ENCODE measurements at places on chromosomes 1 and 21.

DNA sequence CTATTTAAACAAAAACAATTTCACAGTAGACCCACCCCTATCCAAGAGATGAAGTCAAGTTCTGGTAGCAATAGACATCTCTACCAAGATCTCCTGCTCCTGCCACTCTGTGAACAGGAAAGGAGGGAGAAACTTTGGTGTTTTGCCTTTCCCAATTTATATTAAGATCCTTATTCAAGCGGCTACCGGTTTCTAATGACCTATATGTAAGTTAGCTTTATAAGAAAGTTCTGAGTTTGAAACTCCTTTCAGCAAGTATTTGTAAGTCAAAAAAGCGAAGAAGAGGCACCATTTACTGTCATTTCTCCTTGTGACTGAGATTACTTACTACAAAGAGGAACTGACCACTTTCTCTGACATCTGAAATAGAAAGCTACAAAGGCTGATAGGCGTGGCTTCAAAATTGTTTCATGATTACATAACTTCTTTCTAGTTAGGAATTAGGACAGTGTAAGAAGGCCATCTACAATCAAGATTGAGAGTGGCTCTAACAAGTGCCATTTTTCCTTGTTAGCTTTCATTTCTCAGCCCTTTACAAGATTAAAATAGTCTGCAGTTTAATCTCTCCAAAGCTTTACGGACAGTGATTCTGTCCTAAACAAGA lies at the start of gene MNDA:
Gene MNDA (plus strand): TSS at position 448 of the 604 bp plus-strand sequence. CDS start 10,803 bp downstream, outside the sequence.
- DNase-seq, result no peak

GRCh38 chr1:108036796-108037562 lies 72.0 kb upstream of the VAV3 start:
- no peak for DNase-seq

DNA sequence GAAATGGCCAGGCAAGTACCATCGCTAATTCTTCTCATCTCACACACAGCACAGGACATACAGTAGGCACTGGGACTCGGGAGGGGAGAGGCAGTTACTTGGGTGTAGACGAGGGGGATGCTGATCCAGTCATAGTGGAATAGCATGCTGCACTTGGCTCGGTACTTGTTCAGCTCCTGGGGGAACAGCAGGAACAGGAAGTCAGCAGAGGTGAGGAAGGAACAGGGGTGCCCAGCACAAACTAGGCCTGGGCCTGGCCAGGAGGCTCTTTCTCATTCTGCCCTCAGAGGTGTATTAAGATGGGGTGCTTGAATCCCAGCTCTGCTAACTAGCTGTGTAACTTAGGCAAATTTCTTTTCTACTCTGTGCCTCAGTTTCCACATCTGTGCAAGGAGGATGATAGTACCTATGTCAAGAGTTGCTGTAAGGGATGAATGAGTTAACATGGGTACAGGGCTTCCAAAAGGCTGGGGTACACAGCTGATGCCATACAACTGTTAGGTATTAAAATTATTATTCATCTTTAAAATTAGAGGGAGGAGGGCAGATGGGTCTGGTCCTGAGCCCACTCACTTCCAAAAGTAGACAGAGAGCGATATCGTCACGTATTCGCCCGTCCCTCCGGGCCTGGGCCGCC lies 2.4 kb downstream of the BEST4 start:
- no peak for DNase-seq

- no peak for DNase-seq
Measured at GRCh38 chr1:176959191-176959820, 205.2 kb downstream of the ASTN1 start.

DNA sequence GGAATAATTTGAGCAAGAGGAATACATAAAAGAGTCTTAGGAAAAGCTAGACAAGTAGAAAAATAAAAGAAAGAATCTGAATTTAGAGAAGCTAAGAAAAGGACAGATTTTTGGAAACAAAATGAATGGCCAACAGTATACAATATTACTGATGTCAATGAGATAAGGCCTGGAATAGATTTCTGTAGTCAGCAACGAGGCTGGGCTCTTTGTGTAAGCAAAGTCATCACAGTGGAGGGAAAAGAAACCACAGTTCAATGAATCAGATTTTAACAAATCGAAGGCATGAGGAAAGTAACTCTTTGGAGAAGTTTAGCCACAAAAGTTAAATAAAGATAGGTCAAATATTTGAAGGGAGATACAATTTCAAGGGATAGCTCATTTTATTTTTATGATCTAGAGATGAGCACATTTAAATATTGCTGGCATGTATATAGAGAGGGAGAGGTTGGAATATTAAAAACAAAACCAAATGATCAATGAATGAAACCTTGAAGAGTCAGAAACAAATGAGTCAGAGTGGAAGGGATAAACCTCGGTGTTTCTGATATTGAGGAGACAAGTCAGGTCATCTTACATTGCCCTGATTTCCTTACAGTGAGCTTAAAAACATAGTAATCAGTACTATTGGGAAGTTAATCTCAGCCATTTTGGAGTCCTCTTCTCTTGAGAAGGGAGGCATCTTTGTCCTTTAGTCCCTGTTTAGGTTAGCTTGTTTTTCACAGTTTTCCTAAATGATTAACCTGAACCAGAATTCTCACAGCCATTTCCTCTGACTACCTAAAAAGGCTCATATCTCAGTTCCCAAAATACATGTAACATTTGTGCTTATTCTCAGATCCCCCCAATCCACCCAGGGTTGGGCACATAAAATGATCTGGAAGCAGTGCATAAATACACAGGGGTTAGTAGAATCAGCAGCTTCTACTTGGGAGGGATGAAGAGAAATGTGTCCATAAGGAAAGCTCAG lies 620.0 kb upstream of the B3GALT2 start:
- no peak for DNase-seq

DNA sequence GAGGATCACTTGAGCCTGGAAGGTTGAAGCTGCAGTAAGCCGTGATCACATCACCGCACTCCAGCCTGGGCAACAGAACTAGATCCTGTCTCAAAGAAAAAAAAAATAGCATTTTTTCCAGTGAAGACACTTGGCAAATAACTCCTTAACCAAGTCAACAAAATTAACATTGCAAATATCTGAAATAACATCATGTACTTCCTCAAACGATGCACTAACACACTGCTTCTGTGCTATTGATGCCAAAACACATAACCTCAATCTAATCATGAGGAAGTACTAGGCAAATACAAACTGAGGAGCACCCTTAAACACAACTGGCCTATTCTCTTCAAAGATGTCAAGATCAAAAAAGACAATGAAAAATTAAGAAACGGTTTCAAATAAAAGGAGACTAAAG lies 32.3 kb downstream of the PABPC4 start:
- no peak for DNase-seq

DNA sequence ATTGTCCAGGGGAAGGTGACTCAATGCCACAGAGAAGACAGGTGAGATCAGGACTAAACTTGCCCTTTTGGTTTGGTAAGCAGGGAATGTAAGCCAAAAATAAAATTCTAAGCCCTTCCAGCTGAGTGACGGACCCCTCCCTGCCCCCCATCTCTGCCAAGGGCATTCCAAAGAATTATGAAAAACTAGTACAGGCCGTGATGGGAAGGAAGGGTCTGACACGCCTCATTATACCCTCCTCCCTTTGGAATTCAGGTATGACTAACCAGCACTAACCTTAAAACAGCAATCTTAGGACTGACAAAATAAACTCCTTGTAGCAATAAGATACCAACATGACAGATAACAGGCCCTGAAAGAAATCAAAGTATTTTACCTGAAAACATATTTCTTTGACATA lies 99.6 kb downstream of the GABPA start:
- no peak for DNase-seq

DNA sequence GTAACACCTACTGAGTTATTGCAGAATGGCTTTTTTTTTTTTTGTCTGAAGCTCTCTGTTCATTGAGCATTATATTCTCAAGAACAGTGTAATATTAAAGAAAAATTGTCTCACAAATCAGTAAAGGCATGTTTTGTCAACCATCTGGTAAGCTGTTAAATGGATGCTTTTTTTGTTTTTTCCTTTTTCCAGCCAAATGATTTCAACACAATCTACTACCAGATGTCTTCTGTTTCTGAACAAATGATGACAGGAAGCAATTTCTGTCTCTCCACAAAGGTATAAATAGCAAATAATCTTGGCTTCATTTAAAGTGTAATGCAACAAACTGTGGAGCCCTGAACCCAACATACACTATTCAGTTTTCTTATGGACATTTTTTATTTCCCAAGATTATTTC lies 78.6 kb upstream of the RGS2 start:
- DNase-seq, result no peak

- DNase-seq, result no peak
Measured at GRCh38 chr1:113898241-113898814, 6.3 kb downstream of the AP4B1 start.

GRCh38 chr21:29018540-29018939 lies 609 bp downstream of the RWDD2B start:
- DNase-seq, result no peak

DNA sequence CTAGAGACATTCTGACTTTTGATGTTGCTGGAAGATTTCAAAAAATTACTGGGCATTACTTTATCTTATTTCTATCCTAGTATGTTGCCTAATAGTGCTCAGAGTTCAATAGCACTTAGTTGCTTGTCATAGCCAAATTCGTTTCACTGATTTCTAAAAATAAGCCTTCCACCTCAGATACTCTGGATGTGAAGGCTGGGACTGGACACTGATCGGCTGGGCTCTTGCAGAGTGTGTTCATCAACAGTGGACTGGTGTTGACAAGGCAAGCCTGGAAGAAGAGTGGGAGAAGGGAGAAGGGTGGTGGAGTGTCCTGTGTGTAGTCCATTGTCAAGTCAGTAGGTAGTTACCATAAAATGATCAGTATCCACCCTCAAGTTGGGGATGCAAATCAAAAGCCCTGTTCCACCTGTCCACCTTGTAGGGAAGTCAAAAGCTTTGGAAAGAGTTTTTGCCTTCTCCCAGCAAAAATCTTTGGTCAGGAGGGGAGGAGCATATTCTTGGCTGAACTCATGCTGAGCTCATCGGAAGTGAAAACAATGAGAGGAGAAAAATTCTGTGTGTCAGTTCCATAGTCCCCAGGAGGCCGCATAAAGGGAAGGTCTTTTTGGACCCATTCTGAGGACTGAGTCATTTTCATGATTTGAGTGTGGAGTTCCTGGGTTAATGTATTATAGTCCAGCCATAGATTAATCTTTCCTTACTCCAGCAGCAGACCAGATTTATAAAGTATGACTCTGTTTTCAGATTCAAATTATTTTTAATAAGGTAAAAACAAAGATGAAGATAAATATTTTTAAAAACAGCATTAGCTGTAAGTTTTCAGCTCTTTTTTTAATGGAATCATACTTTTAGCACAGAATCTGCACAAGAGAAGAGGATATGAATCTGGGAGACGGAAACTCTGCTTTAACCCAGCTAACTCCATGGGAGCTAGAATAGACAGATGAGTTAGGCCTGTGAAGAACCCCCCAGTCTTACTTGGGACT lies 99.5 kb upstream of the BMP8A start:
- peak; percentile 60 for DNase-seq

DNA sequence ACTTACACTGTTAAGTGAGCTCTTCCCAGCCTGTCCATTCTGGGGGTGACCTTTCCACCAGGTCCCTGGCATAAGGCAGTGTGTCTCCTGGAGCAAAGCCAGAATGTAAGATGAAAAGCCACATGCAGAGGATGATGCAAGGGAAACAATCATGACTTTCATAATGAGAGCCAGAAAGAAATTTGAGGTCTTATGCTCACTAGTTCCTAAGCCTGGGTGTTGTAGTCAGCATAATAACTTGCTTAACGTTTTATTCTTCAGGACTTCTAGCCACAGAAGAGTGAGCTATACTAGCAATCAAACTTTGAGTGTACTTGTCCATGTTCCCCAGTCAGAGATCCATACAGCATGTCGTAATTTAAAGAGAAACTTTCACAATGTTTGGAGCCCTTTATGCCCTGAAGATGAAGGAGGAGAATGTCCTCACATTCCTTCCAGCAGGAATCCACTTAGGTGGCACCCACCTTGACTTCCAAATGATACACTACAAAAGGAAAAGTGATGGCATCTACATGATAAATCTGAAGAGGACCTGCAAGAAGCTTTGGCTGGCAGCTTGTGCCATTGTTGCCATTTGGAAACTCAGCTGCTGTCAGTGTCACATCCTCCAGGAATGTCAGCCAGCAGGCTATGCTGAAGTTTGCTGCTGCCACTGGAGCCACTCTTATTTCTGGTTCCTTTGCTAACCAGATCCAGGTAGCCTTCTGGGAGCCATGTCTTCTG lies 60.5 kb upstream of the FOXD3 start:
- DNase-seq, result no peak

DNA sequence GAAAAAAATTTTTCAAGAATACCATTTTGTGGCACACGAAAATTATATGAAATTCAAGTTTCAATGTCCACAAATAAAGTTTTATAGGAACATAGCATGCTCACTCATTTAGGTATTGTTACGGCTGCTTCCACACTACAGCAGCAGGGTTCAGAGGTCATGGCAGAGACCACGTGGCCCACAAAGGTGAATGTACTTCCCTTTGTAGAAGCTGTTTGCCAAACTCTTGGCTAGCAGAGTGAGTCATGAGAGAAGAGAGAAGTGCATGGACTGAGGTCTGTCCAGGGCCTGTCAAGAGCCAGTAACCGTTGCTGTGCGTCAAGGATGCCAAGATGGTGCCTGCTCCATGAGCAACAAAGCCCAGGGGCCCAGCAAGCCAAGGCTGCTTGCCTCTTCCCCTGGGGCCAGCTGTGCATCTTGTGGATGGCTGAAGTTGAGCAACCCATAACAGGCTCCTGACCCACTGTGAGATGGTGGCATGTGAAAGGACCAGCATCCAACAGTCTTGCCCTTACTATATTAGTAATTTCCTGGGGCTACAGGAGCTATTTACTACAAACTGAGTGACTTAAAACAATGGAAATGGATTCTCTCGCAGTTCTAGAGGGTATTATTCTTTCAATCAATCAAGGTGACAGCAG lies 64.8 kb upstream of the ATP5PO start:
- DNase-seq, result no peak

DNA sequence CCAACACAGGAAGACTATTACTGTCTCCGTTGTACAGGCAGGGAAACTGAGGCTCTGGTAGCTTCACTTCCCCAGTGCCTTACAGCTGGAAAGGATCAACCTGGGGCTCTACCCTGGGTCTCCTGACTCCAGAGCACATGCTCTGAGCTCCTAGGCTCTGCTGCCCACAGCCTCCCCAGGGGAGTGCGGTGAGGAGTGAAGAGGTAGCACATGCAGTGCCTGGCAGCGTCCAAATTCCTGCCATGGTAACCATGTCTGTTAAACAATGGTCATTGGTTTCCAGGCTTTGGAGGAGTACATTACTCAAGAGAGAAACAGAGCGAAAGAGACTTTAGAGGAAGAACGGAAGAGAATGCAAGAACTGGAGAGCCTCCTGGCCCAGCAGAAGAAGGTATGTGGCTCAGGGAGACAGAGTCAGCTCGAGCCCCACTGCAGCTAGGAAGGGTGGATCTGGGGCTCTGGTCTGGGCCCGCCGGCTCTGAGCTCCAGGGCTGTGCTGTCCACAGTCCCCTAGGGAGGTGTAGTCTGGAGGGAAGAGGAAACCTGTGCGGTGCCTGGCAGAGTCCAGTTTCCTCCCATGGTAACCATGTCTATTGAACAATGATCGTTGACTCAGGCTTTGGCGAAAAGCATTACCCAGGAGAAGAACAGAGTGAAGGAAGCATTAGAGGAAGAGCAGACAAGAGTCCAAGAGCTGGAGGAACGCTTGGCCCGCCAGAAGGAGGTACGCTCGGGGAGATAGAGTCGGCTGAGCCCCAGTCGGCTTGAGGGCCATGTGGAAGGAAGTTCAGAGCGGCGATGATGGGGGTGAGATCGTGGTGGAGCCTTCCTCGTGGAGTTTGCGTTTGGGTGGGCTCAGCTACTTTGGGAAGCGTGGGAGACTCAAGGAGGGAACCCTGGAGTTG lies 64.6 kb upstream of the EFHD2 start:
- DNase-seq, result no peak
